Stimulated activated CD8-positive, alpha-beta memory T cell treated with anti-CD3 and anti-CD28 coated beads, Interleukin-15, amount 100 ng/mL, for 24 hours (primary cell): ENCODE measurements at places on chromosomes 16 and 17.
A peak's percentile ranks its signal among the peaks of the same experiment; 100 is the strongest.

DNA sequence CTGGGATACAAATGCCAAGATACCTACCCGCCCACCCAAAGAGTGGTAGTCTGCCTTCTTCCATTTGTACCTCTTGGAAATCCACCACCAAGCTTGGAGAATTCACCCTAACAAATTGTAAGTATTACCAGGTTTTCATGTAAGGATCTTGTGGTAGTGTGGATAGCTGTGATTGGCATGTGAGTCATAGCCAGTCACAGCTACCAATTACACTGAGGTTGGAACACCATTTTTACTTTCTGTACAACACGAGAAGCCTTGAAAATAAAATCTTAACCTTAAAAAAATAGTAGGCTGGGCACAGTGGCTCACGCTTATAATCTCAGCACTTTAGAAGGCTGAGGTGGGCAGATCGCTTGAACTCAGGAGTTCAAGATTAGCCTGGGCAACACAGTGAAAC, 18.5 kb upstream of the SLC35G3 start:
- no peak for DNase-seq

- DNase-seq, result no peak
Observed at GRCh38 chr17:44361292-44362260, 2.1 kb downstream of the FAM171A2 start.

DNA sequence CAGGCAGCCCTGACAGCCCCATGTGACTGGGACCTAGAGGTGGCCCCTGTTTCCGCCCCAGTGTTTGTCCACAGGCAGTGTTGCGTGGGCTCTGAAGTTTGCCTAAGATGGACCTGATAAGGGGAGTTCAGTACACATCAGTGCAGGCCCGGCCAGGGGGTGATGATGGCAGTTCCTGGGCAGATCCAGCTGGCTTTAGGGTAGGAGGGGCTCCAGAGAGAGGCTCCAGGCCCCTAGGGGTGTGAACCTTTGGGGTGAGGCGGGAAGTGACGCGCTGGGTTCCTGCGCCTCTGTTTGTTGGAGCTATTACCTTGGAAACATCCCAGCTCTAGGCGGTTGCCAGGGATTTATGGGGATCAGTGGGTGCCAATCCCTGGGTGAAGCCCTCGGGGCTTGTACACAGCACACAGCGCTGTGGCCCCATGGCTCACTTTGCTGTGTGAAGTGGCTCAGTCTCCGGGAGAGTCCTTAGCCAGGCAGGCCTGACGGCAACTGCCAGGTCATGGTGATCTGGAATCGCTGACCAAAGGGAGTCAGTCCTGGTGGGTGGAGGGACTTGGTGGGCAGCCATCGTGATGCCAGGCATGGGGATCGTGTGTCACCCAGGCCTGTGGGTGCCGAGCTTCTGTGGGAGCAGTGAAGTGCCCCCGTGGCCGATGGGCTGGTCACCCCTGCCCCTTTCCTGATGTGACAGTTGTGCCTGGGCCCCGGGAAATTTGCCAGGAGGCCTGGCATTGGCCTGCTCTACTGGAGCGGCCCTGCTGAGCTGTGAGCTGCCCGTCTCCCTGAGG, 146.1 kb downstream of the SEC14L1 start:
- DNase-seq, result no peak

DNA sequence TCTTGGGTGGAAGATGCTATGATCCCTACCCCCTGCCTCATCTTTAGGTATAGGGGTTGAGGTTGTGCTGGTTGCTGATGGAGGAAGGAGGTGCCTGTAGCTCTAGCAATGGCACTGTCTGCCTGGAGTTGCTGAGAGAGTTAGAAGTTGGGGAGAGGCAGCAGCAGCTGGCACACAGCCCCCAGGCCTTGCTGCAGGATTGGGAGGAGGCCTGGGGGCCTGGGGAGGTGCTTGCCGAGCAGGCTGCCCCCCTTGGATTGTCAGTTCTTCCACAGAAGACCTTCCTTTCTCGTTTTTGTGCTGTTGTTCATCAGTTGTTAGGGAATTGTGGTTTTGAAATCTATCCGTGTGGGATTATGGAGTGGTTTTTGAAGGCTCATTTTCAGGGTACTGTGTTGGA, 52.9 kb downstream of the SEC14L1 start:
- DNase-seq, result no peak

- DNase-seq, result no peak
Observed at GRCh38 chr17:1882836-1883235, 53.0 kb downstream of the RPA1 start.

DNA sequence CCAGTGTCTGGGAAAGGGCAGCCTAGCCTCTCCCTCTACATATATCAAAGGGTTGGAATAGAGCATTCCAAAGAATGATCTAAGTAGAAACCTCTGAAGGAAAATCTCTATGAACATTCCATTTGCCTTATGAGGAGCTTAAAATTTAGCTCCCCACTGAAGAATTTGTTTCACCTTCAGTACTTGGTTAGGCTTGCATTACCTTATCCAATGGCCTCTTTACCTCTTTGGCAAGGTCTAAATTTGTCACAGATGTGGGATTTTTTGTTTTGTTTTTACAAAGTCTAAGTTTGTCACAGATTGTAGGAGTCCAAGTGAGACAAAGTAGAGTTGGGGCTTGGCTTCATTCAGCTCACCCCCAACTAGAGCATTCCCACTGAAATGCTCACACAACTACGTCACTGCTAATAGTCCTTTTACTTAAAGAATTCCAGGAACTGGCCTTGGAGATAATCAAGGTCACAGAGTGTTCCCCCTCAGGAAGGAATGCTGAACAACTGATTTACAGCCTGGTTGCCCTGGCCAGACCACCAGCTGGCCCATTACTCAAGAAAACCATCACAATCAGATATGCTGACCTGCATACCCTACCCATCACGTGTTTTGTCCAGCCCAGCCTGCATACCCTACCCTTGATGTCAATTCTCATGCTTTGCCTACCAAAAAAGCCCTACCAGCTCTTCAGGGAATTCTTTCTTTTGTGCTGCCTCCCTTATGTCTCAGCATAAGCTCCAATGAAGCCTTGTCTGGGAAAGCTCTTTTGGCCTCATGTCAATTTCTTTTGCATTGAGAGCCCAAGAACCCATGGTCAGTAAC, 26.5 kb upstream of the PPM1D start:
- no peak for DNase-seq

DNA sequence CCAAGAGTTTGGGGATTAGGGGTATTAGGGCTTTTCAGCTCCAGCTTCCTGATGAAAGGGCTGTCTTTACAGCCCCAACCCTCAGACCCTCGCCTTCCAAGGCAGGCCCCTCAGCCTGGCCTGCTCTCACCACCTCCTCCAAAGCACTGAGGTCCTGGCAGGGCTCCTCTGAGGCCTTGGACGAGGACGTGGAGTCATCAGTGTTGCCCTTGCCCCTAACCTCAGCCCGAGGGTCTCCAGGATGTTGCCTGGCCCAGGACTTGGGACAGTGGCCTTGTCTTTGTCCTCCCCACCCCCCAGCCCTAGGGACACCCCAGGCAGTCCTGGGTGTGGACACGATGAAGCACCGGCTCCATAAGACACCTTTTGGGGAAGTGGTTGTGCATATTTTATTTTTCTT, 28.2 kb downstream of the B9D1 start:
- no peak for DNase-seq

GRCh38 chr16:23826528-23827045, 9.2 kb upstream of the PRKCB start:
- DNase-seq, result no peak

DNA sequence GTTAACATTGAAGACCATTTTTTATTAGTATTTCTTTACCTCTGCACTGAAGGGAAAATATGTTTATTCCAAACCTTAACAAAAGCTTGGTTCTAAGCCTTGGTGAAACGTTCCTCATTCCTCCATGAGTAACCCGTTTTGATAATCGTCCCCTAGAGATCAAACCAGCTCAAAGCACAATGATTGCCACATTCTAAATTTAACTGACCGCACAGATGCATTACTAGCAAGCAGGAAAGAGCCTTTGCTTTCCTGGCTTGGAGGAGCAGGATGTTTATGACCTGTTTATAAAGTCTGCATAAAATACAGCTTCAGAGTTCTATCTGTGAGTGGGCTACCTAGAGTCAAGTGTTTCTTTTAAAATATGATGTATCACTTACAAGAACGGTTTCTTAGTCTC, 193.8 kb downstream of the TMEM114 start:
- DNase-seq, result no peak

DNA sequence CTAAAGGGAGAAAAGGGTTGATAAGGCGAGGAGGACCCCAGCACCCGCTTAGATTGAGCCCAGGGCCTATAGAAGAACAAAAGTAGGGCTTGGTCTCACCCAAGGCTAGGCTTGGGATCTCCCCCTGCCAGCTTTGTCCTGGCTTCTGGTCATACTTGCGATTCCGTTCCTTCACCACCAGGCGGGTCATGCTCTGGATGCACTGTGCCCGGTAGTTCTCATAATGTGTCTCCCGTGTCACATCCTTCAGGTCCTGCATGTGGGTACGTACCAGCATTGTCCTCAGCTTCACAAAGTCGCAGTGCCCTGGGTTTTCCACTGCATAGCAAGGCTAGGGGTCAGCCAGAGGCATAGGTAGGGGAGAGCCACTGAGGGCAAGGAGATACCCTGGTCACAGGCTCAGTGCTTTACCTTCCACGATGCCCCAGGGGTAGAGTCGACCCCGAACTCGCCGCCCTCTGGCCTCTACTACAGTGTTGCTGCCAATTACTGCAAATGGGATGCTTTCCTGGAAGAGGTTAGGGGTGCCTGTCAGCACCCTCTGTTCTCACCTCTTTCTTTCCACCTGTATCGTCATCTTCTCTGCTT, 6.5 kb upstream of the MTMR4 start:
- DNase-seq, result no peak

DNA sequence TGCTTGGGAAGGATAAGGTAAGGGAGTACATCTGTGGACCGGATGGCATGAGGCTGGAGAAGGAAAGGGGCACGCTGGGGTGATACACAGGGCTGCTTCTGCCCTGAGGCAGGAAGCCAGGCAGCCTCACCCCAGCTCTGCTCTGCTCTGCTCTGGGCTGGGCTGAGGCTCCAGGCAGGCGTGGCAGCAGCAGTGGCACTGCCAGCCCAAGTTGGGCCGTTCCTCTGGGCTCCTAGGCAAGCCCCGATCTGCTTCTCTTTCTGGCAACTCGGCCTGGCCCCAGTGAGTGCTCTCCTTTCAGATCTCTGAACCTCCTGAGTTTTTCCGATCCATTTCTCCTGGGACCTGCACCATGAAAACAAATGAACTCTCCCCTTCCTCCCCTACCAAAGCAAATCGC, 44.9 kb downstream of the VAC14 start:
- DNase-seq, result no peak

- peak; percentile 58 for DNase-seq
Observed at GRCh38 chr16:74709441-74709877, 8.8 kb upstream of the MLKL start.

GRCh38 chr17:69802045-69802740, 272.8 kb upstream of the KCNJ16 start:
- DNase-seq, result no peak

DNA sequence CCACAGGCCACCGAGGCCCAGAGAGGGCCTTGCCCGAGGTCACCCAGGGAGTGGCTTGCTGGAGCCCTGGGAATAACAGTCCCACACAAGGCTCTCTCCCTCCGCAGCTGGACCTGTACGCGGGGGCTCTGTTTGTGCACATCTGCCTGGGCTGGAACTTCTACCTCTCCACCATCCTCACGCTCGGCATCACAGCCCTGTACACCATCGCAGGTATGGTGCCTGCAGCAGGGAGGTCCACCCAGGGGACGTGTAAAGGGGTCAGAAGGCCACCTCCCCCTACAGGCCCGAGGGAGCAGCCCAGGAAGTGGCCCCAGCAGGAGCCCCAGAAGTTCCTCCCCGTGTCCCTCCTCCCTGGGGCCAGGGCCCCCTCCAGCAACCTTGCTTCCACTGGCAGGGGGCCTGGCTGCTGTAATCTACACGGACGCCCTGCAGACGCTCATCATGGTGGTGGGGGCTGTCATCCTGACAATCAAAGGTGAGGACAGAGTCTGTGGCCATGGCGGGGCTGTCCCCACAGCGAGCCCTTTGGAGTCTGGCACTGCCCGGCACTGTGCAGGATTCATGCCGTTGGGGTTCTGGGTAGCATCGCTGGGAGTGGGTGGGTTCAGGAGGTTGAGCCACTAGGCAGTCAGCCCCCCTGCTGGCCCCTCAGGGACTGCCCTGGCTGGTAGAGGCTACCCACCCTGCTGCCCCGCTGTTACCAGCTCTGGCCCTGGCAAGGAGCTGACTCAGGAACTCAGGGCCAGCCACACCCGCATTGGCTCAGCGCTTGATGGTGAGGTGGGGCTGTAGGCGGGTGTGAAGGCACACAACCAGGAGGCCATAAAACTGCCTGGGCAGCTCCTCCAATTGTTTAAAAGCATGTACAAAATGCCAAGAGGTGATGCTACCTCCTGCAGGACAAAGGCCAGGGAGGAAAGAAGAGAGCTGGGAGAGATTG, 17.3 kb downstream of the SLC5A10 start:
- no peak for DNase-seq

DNA sequence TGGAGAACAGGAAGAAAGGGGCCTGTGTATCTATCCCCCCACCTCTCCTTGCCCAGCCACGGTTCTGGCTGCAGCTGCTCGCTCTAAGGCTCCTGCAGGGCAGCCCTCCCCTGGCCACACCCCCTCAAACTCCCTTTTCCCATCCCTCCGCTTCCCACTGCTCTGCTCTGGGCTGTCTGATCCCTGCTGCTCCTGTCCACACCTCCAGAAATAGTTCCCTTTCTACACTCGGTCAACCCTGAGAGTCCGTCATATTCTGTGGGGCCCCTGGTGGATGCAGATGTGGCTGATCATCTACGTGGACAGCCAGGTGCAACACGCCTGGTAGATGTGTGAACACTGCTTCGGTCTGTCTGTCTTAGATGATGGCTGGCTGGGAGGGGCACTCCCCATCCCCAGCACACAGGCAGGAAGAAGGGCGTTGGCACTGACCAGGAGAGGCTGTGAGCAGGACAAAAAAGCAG, 19.3 kb upstream of the KRT19 start:
- DNase-seq, result no peak

DNA sequence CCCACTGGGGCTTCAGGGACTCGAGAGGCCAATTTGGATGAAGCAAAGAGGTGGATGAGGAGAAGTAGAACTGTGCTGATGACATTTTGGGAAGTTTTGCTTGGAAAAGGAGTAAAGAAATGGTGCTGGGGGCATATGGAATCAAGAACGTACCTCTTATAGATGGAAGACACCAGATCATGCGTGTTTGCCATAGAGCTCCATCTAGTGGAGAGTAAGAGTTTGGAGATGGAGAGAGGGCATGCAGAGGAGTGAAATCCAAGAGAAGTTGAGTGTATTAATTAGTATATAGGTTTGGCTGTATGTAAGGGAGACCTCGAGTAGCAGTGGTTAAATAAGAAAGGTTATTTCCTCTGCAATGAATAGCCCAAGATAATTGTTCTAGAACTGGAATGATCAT, 56.0 kb downstream of the SHISA6 start:
- DNase-seq, result no peak

DNA sequence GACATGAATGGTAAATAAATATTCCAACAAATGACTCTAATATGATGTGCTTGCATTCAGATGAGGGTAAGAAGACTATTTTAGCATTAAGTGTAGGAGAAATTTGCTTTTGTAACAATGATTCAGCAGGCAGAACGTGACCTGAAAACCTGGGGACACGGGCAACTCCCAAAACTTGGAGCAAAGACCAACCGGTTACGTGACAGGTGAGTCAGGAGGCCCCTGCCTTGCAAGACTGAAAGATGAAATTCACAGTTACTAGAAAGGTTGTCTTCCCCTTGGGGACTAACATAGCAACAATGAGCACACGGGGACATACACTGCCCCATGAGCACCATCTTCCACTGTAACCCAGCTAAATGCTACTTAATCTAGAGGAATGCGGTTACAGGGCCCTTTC, 33.5 kb upstream of the ERN1 start:
- no peak for DNase-seq
